ENCODE measurements at places on chromosomes 3 and 15.

DNA sequence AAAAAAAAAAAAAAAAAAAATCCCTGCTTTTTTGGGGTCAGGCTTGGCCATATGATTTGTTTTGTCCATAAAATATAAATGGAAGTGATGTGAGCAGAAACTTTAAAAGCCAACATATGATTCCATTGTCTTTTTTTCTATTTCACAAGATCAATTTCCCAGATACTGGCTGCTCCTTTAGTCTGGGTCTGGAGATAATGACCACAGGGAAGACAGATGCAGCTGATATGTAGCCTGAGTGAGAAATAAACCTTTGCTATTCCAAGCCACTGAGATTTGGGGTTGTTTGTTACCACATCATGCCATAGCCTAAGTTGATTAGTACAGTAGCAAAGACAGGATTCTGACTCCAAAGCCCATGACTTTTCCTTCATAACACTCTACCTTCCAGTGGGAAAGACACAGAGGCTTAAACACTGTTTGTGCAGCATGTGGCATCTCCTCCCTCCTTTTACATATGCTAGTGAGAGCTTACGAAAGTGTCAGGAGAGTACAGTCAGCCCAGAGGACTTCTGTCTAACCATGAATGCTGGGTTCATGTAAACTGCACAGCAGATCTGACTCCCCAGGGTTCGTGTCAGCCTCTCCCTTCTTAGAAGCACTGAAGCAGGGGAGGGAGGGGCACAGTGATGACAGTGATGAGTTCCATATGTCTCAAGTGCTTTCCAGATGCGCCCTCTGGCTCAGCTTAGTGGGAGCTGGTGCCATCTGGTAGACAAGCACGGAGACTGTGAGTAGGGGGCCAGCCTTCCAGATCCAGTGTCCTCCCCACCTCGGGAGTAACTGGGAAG, 36.7 kb upstream of the SLC7A14 start:
- DNase-seq: no peak

DNA sequence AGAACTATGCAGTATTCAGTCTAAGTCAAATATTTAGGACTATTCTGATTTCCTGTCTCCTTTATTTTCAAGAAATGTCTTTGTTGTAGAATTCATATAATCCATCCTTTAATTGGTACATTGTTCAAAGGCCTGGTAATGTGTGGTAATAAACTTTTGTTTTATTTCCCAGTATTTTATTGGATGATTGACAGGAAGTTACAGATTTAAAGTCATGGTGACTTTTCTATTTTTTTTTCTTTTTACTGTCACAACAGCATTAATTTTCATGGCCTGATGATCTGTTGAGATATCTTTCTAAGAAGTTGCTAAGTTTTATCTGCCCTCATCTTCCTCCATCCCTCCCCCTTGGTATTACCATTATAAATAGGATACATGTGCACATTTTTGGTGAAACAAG, 161.7 kb downstream of the PTPRG start:
- no peak for DNase-seq

- DNase-seq: no peak
These were observed 5.2 kb downstream of the TPRA1 start for GRCh38 chr3:127585163-127585812.

DNA sequence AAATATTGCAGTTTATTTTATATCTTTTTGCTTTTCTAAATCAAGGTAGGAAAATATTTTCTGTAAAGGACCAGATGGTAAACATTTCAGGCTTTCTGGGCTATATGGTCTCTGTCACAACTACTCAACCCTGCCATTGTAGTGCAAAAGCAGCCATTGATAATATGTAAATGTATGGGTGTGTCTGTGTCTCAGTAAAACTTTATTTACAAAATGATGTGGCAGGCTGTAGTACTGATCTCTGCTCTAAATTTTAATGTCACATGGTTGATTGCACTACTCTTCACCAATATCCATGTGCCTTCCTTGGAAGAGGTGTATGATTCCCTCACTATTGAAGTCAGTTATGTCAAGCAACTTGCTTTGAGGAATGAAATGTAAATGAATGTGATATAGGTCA, 175.0 kb downstream of the GOLIM4 start:
- no peak for DNase-seq

All from stimulated activated CD4-positive, alpha-beta T cell treated with anti-CD3 and anti-CD28 coated beads, Interleukin-2, amount 100 ng/mL, for 24 hours (primary cell).